Activated CD4-positive, alpha-beta memory T cell treated with anti-CD3 and anti-CD28 coated beads, Interleukin-2, amount 10 ng/mL, durations not matched to agents 7 days and 5 days (primary cell): ENCODE measurements at places on chromosomes 2 and 18. TPM values are rescaled to one million over a fixed set of nuclear protein-coding genes. Genes with fewer than 3 reads are reported as not detected.

XIRP2 gene
- not detected for total RNA-seq

CLIP4 gene
- 33.7 TPM for total RNA-seq

ZBTB7C gene
- total RNA-seq: 0.95 TPM

LYG2 gene
- not detected for total RNA-seq

LOXHD1 gene
- not detected for total RNA-seq
